Right renal pelvis (tissue), 4 donors: ENCODE measurements at places on chromosomes 2 and 18. TPM values are rescaled to one million over a fixed set of nuclear protein-coding genes. Genes with fewer than 3 reads are reported as not detected.

The SIX3 gene
- not detected for polyA plus RNA-seq

The CAVIN2 gene
- 47.7 TPM for polyA plus RNA-seq

The MAB21L4 gene
- 2.7 TPM for polyA plus RNA-seq

The ICA1L gene
- polyA plus RNA-seq, result 15.8 TPM

The DHRS9 gene
- polyA plus RNA-seq, result 0.08 TPM

The LAMA1 gene
- polyA plus RNA-seq, result 73.8 TPM
